Bone marrow (tissue), 2 donors: ENCODE measurements at places on chromosomes 12 and 14.

DNA sequence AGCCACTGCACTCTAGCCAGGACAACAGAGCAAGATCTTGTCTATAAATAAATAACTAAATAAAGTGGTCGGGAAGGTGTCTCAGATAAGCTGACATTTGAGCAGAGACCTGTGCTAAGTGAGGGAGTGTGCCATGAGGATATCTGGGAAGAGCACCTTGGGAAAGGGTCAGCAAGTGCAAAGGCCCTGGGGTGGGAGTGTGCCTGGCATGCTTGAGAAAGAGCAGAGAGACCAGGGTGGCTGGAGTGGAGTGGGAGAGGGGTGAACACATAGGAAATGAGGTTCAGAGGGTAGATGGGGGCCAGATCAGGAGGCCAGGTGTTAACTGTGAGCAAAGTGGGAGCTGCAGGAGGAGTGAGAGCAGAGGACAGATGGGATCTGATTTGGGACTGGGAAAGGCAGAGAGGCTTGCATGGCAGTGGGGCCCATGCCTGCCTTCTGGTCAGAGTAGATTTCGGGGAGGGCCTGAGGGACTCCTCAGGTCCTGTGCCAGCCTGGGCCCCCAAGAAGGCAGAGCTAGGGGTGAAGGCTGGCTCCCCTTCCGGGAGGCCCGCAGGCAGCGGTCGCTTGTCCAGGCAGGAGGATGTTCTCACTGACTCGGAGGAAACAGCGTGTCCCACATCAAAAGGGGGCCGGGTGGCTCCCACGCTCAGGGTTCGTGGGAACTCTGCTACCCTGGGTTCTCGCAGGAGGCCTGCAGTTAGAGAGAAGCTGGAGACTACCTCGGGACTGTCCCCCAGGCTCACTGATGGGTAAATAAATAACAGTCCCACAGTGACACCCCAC, 32.6 kb downstream of the DTX1 start:
- DNase-seq = no peak

- peak; percentile 37 for DNase-seq
Measured at GRCh38 chr12:124381456-124382296, 86.8 kb downstream of the RFLNA start.

DNA sequence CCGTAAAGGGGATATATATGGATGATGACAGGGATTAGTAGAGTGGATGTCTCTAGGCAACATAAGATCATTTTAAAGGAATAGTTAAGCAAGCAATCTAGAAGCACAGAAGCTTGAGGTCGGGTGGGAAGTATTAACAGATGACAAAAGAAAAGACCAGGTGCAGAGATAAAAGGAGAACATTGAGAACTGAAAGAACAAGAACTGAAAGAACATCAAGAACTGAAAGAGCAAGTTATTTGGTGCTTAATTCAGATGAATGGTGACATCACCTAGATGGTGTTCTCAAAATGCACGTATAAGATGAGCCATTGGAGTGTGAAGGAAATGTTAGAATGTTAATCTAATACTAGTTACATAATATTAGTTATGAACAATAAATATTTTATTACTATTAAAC, 224.0 kb upstream of the PDE3A start:
- no peak for DNase-seq

GRCh38 chr14:40447017-40447416, 1014.8 kb upstream of the FBXO33 start:
- DNase-seq = no peak

GRCh38 chr12:23628806-23629205, 320.7 kb downstream of the SOX5 start:
- no peak for DNase-seq

GRCh38 chr14:92499234-92499633, 14.3 kb upstream of the RIN3 start:
- DNase-seq = no peak

- DNase-seq = no peak
Measured at GRCh38 chr12:44053549-44054127, 217.8 kb downstream of the TMEM117 start.

GRCh38 chr14:94682736-94683135, 70.5 kb downstream of the SERPINA3 start:
- no peak for DNase-seq

- no peak for DNase-seq
Measured at GRCh38 chr12:92439420-92439805, 263.4 kb upstream of the PLEKHG7 start.

DNA sequence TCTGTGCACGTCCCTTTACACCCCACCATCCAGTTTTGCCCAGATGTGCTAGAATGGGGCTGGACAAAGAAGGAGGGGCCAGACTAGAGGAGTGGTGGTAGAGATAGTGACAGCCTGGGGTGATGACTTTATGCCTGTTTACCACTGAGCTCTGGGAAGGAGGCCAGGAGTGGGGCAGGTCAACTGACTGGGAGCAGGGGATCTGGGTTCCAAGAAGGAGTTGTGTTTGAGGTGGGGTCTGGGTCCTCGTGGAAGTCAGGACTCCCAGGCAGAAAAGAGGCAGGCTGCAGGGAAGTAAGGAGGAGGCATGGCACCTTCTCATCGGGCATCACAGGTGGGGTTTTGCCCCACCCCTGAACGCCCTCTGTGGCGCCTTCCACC, 315 bp downstream of the LTB4R2 start:
- DNase-seq = no peak

GRCh38 chr14:73599499-73599898, 7.8 kb downstream of the ACOT4 start:
- DNase-seq = no peak

GRCh38 chr14:22926316-22926715, 2.9 kb downstream of the PRMT5 start:
- no peak for DNase-seq
